ENCODE measurements at places on chromosomes 11 and 22.

GRCh38 chr11:119641983-119642745 is 86.8 kb downstream of the NECTIN1 start:
- ATAC-seq = peak; percentile 64

GRCh38 chr22:45970705-45971407 is 6.1 kb downstream of the WNT7B start:
- ATAC-seq = no peak

GRCh38 chr11:62908468-62909072 is 12.6 kb downstream of the CHRM1 start:
- peak; percentile 27 for ATAC-seq

DNA sequence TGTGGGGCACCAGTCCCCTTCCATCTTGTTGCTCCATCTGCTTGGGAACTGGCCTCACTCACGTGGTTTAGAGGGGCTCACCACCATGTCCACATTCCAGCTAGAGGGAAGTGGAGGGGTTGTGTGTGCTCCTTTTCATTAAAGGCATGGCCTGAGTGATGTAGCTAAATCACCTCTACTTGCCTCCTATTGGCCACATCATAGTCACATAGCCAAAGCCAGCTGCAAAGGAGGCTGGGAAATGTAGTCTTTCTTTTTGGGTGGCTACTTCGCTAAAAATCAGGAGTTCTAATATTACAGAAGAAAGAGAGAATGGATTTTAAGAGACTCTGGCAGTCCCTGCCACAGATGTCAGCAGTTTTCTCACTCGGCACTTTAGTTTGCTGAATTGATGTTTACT is 63.0 kb upstream of the ALX4 start:
- ATAC-seq = no peak

- ATAC-seq = no peak
Measured at GRCh38 chr11:1039481-1040427, 3.2 kb upstream of the MUC6 start.

GRCh38 chr11:65919573-65920371 is 546 bp downstream of the DRAP1 start:
- peak; percentile 12 for ATAC-seq

DNA sequence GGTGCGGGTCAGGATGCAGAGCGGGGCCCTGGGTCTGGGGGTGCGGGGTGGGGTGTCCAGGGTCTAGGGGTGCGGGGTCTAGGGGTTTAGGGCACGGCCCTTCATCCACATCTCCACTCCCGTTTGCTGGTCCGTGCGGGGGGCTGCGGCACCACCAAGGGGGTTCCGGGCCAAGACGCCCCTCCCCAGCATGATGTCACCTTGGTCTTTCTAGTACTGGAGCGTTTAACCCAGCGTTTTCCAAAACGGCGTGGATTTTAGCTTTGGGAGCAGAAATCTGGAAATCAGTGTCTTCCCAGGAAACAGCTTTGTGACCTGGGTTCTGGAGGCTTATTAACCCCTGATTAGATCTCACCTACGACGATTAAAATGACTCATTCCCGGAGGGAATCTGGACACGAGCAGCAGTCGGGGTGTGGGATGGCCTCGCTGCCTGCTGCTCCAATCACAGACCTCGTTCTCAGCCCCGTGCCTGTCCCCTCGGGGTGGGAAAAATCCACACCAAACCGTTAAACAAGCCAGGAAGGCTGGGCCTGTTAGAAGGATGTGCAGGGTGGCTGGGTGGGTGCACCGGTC is 759 bp downstream of the AP2A2 start:
- peak; percentile 12 for ATAC-seq

- ATAC-seq = peak; percentile 34
Measured at GRCh38 chr11:66363805-66364535, 7.6 kb downstream of the SLC29A2 start.

DNA sequence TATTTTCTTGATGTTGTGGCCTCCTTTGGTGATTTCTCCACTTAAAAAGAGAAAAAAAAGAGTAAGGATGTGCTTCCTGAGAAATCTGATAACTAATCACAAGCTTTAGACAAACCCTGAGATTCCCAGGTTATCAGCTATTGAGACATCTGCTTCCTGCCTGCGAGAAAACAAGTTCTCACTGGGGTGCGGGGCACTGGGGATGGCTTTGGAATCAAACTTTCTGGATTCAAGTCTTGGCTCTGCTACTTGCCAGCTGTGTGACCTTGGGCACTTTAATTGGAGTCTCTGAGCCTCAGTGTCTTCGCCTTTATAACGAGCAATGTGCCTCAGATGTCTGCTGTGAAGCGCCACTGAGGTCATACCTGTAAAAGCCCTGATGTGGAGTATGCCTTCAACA is 152.5 kb upstream of the NAV2 start:
- ATAC-seq = no peak

DNA sequence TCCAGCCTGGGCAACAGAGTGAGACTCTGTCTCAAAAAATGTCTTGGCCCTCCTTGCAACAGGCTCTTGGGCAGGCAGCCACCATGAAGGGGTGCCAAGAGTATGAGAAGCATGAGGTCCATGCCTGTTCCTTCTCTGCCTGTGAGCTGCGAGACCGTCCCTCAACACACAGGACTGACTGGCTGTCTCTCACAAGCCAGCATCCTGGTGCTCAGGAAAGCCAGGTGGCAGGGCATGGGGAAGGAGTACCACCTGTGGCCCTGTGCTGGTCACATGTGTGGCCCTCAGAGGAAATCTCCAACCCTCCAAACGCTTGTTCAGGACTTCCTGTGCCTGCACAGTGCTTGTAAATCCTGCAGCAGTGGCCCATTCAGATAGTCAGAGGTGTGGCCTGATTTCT is 83.2 kb downstream of the ATXN10 start:
- no peak for ATAC-seq

GRCh38 chr11:17392872-17393271 is 4.4 kb upstream of the KCNJ11 start:
- ATAC-seq = no peak

GRCh38 chr11:104731890-104732289 is 166.4 kb downstream of the CASP12 start:
- no peak for ATAC-seq

- ATAC-seq = no peak
Measured at GRCh38 chr11:133705873-133706272, 139.4 kb downstream of the SPATA19 start.

DNA sequence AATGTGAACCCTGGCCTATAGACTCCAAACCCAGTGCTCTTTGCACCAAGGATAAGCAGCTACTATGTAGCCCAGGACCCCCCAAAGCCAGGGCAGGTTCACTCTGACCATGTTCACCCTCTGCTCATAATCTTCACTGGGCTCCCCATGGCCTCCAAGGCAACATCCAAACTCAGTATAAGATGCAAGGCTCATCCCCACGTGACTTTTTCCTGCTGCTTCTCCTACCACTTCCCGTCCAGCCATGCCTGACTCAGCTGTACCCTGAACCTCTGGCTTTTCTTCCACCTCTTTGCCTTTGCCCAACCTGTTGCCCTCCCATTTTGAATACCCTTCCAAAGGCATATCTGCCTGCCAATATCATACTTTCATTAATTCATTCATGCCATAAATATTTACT is 27.8 kb downstream of the PDE2A start:
- ATAC-seq = no peak

DNA sequence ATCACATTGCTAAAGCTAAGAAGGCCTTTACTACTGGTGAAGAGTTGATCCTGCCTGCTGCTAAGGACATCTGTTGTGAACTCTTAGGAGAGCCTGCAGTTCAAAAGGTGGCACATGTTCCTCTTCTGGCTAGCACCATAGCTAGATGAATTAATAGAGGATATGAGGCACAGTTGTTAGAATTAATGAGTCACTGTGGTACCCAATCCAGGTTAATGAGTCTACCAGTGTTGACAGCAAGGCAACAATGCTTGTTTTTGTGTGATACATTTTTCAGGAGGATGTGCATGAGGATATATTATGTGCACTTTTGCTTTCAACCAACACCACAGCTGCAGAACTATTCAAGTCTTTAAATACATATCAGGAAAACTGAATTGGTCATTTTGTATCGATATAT is 12.0 kb downstream of the C11orf58 start:
- no peak for ATAC-seq

DNA sequence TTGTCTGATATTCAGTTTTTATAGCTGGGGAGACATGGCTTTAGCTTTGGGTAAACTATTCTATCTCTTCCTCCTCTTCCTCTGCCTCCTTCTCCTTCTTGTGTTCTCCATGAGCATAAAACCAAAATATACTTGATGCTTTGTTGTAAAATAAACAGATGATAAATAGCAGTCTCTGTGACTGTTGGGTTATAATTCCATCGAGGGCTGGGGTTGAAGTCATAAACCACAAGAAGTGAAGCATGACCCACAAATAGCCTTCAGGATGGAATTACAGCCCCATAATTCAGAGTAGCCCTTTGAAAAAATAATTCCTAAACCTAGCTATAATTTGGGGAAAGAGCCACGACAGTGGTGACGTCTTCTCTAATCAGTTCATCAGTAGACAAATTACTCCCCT is 177.7 kb downstream of the SNX19 start:
- no peak for ATAC-seq

DNA sequence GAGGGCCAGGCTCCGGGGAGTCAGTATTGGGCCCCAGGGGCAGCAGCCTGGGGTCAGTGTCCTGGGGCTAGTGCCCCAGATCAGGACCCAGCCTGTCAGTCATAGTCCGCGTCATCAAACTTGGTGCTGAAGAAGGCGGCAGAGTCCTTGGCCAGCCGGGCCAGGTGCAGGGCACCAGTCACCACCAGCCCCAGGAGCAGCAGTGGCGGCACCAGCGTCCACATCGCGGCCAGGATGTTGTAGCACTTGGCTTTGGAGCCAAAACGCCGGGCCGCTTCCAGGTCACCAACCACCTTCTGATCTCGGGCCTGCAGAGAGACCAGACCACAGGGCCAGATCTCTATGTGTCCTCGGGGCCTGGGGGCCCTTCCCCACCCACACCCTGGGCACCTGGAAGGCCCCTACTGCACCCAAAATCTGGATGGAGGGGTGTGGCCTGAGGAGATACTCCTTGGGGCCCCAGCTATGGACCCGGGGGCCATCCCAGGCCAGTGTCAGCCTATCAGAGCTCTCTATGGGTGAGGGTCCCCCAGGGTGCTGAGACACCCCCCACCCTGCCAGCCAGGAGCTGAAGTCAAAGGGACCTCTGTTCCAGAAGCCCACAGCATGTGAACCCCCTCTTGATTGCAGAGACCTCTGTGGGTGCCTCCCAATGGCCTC is 790 bp downstream of the IFITM5 start:
- ATAC-seq = no peak

DNA sequence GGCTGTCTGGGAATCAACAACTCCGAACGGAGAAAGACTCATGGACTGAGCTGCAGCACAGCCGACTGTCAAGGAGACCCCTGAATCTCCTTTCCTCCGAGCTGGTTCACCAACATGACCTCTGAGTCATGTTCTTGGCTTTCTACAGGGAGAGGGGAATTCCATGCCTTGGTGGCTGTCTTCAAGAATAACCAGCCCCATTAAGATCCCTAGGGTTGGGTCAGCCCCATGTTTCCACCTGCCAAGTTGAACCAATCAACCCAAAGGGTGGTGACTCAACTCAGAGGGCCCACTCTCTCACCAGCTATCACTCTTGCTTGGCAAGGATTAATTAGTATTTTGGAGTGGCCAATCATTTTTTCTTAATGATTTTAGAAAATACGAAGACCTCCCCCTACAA is 28.3 kb upstream of the IGSF22 start:
- ATAC-seq = no peak

DNA sequence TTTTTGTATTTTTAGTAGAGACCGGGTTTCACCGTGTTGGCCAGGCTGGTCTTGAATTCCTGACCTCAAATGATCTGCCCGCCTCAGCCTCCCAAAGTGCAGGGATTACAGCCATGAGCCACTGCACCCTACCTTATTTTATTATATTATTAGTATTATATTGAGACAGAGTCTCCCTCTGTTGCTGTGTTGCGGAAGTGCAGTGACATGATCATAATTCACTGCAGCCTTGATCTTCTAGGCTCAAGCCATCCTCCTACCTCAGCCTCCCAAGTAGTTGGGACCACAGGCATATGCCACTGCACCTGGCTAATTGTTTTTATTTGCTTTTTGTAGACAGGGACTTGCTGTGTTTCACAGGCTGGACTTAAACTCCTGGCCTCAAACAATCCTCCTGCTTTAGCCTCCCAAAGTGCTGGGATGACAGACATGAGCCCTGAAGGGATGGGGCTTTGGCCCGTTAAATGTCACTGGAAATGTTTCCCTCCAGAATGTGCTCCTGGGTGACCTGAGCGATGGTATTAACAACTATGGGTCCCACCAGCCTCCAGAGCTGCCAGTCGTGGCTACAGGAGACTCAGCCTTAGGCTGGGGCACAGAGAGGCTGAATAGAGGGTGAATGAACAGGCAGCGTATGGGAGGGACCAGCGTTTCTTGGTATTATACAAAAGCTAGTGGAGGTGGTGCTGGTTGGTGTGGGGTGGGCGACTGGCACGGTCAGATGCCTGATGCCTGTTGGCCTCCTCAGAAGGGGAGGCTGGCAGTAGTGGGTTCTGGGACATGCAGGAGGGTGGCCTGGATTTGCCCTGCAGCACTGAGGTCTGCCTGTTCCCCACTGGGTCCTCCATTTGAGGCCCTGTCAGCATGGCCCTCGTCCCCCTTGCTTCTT is 7.3 kb downstream of the TANGO2 start:
- ATAC-seq = no peak

- no peak for ATAC-seq
Measured at GRCh38 chr11:128067780-128068179, 519.6 kb downstream of the ETS1 start.

- no peak for ATAC-seq
Measured at GRCh38 chr11:84289381-84289906, 1003.3 kb upstream of the CCDC90B start.

- ATAC-seq = no peak
Measured at GRCh38 chr11:77152846-77153245, 24.8 kb downstream of the MYO7A start.

- ATAC-seq = no peak
Measured at GRCh38 chr22:27331526-27332281, 469.9 kb downstream of the MN1 start.

DNA sequence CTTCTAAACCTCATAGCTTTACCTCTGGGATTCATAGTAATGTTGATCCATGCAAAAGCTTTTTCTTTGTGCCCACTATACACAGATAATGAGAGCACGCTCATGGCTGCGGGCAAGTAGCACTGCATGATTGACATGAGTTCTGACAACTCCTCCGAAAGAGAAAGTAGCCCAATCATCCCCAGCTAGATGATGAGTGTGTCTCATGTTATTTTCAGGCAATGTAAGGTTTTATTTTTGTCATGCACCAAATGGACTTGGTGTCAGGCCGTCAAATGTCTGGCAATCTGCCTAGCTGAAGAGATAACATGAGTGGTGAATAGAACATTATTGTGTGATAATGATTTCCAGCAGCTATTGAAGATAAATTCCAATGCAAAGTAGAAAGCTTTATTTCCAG is 662.6 kb downstream of the NTM start:
- ATAC-seq = no peak

Measured in esophagus mucosa (tissue), 1 donor.